ENCODE measurements at places on chromosomes 2 and 18.

- no peak for DNase-seq
Observed at GRCh38 chr2:119108186-119108585, 50.4 kb downstream of the C1QL2 start.

- DNase-seq = no peak
Observed at GRCh38 chr2:112061299-112061698, 6.2 kb downstream of the TMEM87B start.

- no peak for DNase-seq
Observed at GRCh38 chr18:39743463-39743862, 2177.9 kb upstream of the CELF4 start.

GRCh38 chr2:232242316-232242715 lies 136.2 kb upstream of the ALPP start:
- DNase-seq = no peak

- no peak for DNase-seq
Observed at GRCh38 chr2:197706839-197707207, 1.7 kb downstream of the MARS2 start.

DNA sequence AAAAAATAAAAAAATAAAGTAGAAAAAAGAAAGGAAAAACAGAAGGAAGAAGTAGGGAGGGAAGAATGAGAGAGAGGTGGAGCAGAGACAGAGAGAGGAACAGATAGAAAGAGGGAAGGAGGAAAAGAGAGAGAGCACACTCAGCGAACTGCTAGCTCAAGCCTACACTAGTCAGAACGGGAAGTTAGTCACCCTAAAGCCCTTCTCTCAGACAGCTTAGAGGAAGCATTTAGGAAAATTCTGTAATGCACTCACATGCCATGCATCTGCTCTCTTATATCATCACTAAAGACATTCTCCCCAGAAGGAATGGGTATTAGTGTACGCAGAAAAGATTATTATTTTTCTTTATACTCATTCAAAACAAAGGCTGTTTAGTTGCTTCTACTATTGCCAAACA lies 68.1 kb upstream of the SULT1C3 start:
- no peak for DNase-seq
